ENCODE measurements at places on chromosomes 2 and 18. TPM values are rescaled to one million over a fixed set of nuclear protein-coding genes. Genes with fewer than 3 reads are reported as not detected.
A peak's percentile ranks its signal among the peaks of the same experiment; 100 is the strongest.

DNA sequence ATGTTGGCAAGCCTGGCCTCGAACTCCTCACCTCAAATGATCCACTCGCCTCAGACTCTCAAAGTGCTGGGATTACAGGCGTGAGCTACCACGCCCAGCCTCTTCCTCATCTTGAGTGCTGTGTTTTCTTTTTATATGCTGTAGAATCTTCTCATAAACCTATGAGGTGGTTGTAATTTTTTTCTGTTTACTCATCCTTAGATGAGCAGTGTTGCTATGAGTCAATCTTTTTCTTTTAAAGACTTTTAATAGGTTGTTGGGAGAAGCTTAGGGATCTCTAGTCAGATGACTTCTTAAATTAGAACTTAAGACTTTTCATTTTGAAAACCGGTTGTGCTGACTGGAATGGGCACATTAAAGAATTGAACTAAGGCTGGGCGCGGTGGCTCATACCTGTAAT is 8.7 kb upstream of the AAK1 start:
- peak; percentile 87 for DNase-seq

Gene DNAJC5G
- not detected for total RNA-seq

GRCh38 chr18:991441-991840 is 86.8 kb downstream of the ADCYAP1 start:
- DNase-seq = no peak

Gene SMYD1
- total RNA-seq = under 0.01 TPM

Gene EML6
- total RNA-seq = 0.32 TPM

Gene KCNIP3
- total RNA-seq = 2.6 TPM

GRCh38 chr2:169081551-169081950 is 12.2 kb downstream of the DHRS9 start:
- no peak for DNase-seq

Gene CCDC85A
- total RNA-seq = 2.3 TPM

GRCh38 chr2:191280290-191280689 is 35.1 kb downstream of the MYO1B start:
- no peak for DNase-seq

DNA sequence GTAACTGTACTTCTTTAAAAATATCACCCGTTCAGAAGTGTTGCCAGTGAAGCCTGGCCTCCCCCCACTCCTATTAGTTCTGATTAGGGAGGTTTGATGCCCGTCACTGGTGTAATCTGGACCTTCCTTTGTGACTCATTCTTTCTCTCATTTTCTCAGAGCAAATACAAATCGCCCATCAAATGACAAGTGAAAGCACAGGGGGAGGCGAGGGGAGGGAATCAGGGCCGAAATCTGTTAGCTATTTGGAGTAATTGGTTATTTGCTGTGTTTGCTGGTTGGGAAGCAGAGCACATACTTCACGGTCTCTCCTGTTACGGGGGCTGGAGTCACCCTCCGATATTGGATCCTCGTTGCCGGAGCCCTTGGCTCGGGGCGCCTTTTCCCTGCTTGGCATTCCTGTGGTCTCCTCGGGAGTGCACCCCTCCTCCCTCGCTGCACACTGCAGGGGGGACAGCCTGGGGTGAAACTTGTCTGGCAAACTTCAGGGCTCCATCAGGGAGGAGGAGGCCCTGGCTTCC is 178.1 kb downstream of the DYSF start:
- peak; percentile 7 for DNase-seq

- peak; percentile 13 for DNase-seq
Measured at GRCh38 chr2:20196657-20197161, 28.2 kb downstream of the SDC1 start.

Gene ZNF385B
- total RNA-seq = not detected

- no peak for DNase-seq
Measured at GRCh38 chr2:47346638-47347037, 56.3 kb upstream of the MSH2 start.

Gene LCT
- under 0.01 TPM for total RNA-seq

DNA sequence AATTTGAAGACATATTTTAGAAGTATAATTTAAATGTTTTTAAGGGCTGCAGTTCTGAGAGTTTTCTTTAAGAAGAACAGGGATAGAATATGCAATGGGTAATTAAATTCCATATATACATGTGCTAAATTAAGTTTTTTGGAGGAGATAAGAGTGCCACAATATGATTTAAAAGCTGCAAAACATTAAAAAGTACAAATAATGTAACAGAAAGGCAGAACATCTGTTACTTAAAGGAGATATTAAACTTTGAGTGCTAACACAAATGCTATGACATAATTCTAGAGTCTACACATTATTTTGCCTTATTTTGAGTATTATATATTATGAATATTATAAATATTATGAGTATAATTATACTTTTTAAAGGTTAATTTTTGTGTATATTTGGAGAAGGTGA is 102.4 kb downstream of the PARD3B start:
- no peak for DNase-seq

Gene ZSWIM2
- total RNA-seq = not detected

Gene CD207
- total RNA-seq = not detected

Measured in fibroblast of villous mesenchyme (primary cell).